ENCODE measurements at places on chromosomes 7 and 10.
A peak's percentile ranks its signal among the peaks of the same experiment; 100 is the strongest.

GRCh38 chr10:103921248-103921647, 3.3 kb upstream of the STN1 start:
- DNase-seq, result no peak

DNA sequence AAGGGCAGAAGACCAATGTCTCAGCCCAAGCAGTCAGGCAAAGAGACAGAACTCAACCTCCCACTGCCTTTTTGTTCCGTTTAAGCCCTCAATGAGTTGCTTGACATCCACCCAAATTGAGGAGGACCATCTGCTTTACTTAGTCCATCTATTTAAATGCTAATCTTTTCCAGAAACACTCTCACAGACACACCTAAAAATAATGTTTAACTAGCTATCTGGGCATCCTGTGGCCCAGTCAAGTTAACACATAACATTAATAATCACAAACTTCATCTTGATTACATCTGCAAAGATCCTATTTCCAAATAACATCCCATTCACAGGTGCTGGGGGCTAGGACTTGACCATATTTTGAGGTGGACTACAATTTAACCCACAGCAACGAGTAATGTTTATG, 115.7 kb downstream of the RAB11FIP2 start:
- no peak for DNase-seq

DNA sequence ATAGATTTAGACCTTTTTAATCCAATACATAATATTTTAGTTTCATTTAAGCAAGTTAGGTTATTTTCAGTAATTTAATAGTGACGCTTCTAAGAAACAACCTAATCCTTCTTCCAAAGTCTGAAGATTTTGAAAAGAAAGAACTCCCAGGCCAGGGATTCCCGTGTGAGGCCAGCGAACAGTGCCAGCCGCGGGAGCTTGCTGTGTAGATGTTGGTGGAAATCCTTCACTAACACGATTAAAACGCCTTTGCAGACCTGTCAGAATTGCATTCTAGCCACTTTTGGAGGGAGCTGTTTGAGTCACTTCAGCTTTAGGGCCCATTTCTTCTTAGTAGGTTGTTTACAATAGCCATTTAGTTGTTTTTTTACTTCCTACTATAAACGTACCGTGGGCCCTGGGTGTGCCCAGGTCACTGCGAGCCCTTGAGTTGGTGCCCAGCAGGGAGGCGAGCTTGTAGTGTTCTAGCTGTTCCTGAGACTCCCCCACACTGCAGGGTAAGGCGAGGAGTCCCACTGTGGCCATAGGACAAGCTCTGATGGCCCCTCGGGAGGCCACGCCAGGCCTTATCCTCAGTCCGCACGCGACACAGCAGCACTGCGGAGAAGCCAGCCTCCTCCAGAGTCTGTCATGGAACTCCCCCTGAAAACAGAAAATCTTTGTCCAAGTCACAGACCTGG, 32.3 kb downstream of the PPP2R2D start:
- no peak for DNase-seq

GRCh38 chr7:70884440-70884764, 247.5 kb upstream of the GALNT17 start:
- no peak for DNase-seq

DNA sequence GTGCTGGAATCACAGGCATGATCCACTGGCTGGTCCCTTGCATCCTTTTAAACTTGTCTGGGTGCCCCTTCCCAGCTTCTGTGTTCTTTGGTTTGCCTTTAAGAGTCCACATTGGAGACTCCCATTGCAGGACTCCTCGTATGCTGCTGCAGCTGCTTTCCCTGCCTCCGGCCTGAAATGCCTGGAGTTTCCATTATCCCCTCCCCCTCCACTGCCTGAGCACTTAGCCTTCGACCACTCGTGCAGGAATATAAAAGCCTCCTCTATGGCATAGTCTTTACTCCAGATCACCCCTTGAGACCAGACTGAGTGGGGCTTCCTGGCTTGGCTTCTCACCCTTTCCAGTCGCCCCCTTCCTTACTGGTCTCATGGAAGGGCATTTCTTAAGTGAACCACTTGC, 80.2 kb downstream of the RHOBTB1 start:
- no peak for DNase-seq

GRCh38 chr10:24383681-24384106, 174.8 kb downstream of the KIAA1217 start:
- DNase-seq, result peak; percentile 49

DNA sequence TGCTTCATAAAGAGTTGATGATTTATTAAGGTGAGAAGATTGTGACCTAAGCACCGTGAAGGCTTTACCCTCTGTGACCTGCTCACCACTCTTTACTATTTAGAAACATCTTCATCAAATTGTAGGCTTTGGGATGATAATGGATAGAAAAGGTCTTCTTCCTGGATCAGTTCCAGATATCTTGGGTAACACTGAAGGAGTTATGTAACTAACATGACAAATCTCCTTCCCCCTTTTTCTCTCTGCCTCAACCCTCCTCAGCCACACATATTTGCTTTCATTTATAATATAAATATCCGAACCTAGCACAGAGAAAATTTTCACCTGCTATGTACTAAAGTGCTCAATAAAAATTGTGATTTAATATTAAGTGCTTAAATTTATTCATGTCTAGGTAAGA, 151.5 kb downstream of the FRMD4A start:
- no peak for DNase-seq

DNA sequence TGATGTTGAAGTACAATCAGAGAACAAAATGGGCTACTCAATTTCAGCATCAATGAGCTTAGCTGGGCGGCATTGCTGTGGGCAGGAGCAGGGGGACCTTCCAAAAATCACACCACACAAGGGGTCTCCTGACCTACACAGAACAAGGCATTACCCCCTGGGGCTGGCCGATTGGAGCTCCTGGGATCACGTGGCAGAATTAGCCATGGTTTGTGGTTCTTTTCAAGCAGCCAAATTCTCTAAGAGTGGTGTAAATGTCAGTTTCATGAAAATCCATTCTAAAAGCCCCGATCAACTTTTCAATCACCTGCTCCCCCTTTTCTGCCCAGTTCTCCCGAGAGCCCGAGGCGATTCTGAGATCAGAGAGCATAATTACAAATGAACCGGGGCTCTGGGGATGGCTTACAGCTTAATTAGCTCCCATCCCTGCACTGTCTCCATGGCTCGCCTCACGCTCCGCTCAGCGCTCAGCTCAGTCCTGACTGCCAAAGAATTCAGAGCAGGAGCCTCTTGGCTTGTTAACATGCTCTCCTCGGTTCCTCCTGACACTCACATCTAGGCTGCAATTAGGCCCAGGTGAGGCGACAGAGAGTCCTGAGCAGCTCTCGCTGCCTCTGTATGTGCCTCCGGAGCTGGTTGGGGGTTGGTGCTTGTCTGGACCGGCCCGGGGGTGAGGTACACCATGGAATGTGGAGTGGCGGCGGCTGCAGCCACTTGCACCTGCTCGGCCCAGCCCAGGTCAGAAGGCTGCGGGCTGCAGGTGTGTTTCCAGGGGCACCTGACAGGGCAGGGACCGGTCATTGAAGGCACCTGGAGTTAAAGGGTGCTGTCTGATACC, 111.8 kb downstream of the WDR11 start:
- DNase-seq, result no peak

DNA sequence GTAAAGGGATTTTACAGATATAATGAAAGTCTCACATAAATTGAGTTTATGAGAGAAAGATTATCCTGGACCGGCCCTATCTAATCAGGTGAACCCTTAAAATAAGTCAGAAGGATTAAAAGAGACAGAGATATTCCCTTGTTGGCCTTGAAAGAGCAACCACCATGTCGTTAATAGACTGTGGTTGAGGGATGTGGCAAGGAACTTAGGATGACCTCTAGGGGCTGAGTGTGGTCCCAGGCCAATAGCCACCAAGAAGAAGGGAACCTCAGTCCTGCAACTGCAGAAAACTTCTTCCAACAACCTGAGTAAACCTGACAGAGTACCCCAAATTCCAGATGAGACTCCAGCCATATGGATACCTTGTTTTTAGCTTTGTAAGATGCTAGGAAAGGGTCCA, 121.5 kb downstream of the POLR1F start:
- DNase-seq, result no peak

- no peak for DNase-seq
Measured at GRCh38 chr10:80917636-80918035, 379.9 kb downstream of the SH2D4B start.

DNA sequence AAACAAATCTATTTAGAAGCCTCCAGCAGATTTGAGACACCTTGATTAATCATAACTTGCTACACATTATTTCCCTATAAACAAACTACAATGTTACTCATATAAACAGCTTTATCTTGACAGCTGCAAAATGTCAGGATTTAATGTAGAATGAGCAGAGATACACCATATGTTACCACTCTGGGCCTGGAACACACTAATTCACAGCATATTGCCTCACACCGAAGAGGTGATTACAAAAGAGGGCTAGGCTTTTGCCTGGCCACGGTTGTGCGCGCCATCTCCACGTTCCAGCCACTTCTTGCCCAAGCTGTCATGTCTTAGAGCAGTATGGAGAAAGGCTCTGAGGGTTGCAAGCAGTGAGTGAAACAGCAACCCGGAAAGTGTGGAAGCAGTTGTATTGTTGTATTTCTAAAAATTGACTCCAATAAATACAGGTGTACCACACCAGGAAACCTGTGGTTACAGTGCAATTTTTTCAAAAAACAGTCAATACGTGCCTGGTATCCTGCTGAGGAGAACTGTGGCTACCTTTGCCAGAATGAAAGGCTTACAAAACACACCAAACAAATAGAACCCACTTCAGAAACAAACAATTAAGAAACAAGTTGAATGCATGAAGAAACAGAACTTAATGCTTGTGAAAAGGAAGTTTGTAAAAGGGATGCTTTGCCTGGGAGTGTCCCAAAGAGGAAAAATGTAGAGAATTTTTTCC, 498.1 kb downstream of the PLXNA4 start:
- no peak for DNase-seq

DNA sequence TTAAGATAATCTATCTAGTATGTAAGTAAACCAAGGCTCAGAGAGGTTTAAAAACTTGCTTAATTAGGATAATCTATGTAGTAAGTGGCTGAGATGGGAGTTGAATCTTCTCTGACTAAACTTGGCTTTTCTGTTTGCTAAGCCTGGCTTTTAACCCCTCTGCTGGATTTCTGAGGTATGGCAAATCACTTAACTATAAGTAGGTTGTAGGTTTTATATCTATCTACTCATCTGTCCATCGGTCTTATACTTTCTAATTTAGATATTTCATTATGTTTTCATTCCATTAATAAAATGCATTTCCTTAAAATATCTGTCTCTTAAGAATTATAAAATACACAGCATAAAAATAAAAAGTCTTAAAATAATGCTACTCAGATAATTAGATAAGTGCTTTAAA, 59.4 kb downstream of the ST7 start:
- peak; percentile 25 for DNase-seq

GRCh38 chr7:15848901-15849300, 162.4 kb upstream of the MEOX2 start:
- DNase-seq, result no peak

GRCh38 chr10:28587270-28587969, 54.5 kb downstream of the WAC start:
- DNase-seq, result no peak

GRCh38 chr7:133048589-133048988, 33.3 kb downstream of the CHCHD3 start:
- DNase-seq, result no peak

- DNase-seq, result no peak
Measured at GRCh38 chr7:1804310-1804709, 134.2 kb downstream of the ELFN1 start.

DNA sequence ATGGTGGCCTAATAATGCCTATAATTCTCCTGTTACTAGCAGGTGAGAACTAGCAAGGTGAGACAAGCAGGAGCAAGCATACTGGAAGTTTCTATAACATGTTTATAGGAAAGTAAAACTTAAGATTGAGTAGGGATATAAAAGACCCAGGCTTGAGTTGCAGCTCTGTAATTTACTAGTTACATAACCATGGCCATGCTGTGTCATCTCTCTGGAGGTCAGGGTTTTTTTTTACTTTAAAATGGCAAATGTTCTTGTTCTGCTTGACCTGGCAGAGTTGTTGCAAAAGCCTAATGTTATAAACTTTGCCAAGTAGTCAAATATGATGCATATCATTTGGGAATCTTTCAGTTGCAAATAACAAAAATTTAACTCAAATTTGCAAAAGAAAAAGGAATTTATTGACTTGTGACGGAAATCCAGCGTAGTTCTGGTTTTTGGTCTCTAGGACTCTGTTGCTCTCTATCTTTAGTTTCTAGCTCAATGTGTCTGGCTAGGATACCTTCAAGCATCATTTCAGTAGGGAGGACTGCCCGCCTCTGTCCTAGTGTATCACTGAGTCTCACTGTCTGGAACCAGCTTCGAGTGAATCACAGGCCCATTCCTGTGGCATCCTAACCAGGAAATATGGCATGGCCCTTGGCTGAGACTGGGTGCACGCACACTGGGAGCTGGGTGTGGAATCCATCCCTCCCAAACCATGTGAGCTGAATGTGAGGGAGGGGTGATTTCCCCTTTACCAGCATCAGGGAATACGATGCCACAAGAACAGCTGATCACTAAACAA, 67.9 kb downstream of the ADAM22 start:
- no peak for DNase-seq

GRCh38 chr7:141754939-141755338, 9.0 kb upstream of the TAS2R3 start:
- DNase-seq, result no peak

Measured in thymus (tissue), 14 donors.